Neural progenitor cell (in vitro differentiated cells): ENCODE measurements at places on chromosomes 4 and X. TPM values are rescaled to one million over a fixed set of nuclear protein-coding genes. Genes with fewer than 3 reads are reported as not detected.

Gene MFAP3L
- total RNA-seq, result 30.7 and 35.5 TPM in 2 replicates

Gene GSX2
- total RNA-seq, result 0.59 TPM in 1 of 2 replicates, not detected in the other

Gene STPG2
- 0.06 and 0.99 TPM in 2 replicates for total RNA-seq

Gene CT45A3
- not detected in 2 replicates for total RNA-seq

Gene KIAA1210
- not detected in 2 replicates for total RNA-seq

Gene GCNA
- total RNA-seq, result 0.62 and 0.97 TPM in 2 replicates

Gene FGA
- total RNA-seq, result not detected in 2 replicates

Gene MTHFD2L
- total RNA-seq, result 10.7 and 22.1 TPM in 2 replicates

Gene PNMA6F
- 0.22 TPM in 1 of 2 replicates, not detected in the other for total RNA-seq

Gene NAT8L
- 0.62 and 3.4 TPM in 2 replicates for total RNA-seq

Gene SHROOM4
- 3.0 TPM in 2 replicates for total RNA-seq

Gene SLC38A5
- 2.3 and 6.7 TPM in 2 replicates for total RNA-seq

Gene DCK
- total RNA-seq, result 40.4 and 57.1 TPM in 2 replicates

Gene ZFYVE28
- total RNA-seq, result 0.39 and 0.93 TPM in 2 replicates

Gene SRPK3
- not detected in 2 replicates for total RNA-seq

DNA sequence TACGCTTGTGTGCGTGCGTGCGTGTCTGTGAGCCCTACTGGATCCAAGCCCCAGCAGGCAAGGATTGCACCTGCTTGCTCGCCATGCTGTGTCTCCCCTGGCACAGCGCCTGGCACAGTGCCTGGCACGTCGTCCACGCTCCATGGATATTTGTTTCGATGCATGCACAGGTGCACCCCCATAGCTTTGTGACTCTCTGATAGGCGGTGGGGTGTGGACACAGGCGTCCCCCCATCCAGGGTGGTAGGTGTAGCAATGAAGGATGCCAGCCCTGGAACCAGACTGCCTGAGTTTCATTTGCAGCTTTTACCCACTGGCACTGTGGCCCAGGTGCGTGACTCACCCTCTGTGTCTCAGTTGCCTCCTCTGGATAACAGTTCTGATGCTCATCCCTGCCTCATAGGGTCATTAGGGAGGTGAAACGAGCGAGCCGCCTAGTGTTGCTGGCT lies 20.2 kb downstream of the PIGG start:
- H3K27ac ChIP-seq, result no peak overlapping the region
- no peaks in the 10 kb centered on the region for H3K27me3 ChIP-seq
- no peak overlapping the region for H3K4me3 ChIP-seq
- DNase-seq, result no peak
- H3K36me3 ChIP-seq, result no peaks in the 10 kb centered on the region
- H3K4me1 ChIP-seq, result no peaks in the 10 kb centered on the region

GRCh38 chr4:69485130-69485529 lies 10.6 kb downstream of the UGT2B4 start:
- no peaks in the 10 kb centered on the region for H3K4me1 ChIP-seq
- H3K36me3 ChIP-seq, result no peaks in the 10 kb centered on the region
- no peak overlapping the region for H3K4me3 ChIP-seq
- H3K27ac ChIP-seq, result no peak overlapping the region

- H3K4me1 ChIP-seq, result peaks cover 9% of the 10 kb centered on the region
- no peak for DNase-seq
Measured at GRCh38 chr4:36168127-36168878, 76.0 kb downstream of the ARAP2 start.

GRCh38 chrX:19720236-19720635 lies 167.2 kb downstream of the SH3KBP1 start:
- DNase-seq, result no peak
- no peaks in the 10 kb centered on the region for H3K27me3 ChIP-seq
- H3K4me1 ChIP-seq, result no peaks in the 10 kb centered on the region
- no peak overlapping the region for H3K27ac ChIP-seq

DNA sequence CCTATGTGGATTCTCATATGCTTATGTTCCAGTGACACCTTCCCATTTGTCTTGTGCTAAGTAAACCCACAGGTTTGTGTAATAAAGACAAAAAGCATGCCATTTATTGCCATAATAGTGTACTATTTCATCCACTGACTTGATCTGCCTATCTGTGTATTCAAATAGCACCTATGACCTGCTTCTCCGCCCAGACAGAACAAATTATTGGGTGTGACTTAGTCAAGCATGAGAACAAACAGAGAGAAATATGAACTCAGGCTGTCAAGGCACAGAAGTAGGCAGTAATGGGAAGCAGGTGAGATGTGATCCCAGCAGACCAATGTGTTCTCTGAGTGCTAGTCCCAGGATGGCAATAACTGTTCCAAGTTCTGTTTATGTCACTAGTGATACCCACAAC lies 25.4 kb downstream of the ELOVL6 start:
- no peaks in the 10 kb centered on the region for H3K27me3 ChIP-seq
- no peak overlapping the region for H3K27ac ChIP-seq
- H3K4me1 ChIP-seq, result no peaks in the 10 kb centered on the region
- no peak for DNase-seq
- peaks cover 5% of the 10 kb centered on the region for H3K36me3 ChIP-seq

DNA sequence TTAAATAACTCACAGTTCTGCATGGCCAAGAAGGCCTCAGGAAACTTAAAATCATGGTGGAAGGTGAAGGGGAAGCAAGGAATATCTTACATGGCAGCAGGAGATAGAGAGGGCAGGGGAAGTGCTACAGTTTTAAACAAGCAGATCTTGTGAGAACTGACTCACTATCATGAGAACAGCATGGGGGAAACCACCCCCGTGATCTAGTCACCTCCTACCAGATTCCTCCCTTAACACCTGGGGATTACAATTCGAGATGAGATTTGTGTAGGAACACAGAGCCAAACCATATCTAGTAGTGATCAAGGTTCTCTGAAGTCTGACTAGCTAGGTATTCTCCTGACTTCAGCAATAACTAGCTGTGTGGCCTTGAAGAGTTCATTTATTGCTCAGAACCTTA lies 56.0 kb downstream of the BANK1 start:
- DNase-seq, result no peak
- no peak overlapping the region for H3K27ac ChIP-seq
- H3K4me1 ChIP-seq, result no peaks in the 10 kb centered on the region
- H3K36me3 ChIP-seq, result no peaks in the 10 kb centered on the region
- no peak overlapping the region for H3K4me3 ChIP-seq

GRCh38 chr4:140777894-140778293 lies 21.7 kb upstream of the TBC1D9 start:
- no peaks in the 10 kb centered on the region for H3K36me3 ChIP-seq
- no peak for DNase-seq
- H3K4me3 ChIP-seq, result no peak overlapping the region

DNA sequence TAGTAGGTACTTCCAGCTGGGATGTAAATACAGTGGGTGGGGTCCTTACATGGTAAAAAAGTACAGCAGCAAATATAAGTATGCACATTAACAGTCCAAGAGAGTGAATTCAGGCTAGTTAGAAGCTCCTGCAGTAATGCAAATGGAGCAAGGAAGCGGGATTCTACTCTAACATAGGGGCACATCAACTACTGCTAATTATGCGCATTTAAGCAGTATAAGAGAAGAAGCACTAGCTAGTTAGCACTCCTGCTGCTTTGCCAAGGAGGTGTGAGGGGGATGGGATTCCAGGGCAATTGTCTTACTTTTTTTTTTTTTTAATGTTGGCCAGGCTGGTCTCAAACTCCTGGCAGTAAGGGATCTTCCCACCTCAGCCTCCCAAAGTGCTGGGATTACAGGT lies 284.1 kb downstream of the CHIC1 start:
- peaks cover 31% of the 10 kb centered on the region for H3K4me1 ChIP-seq
- no peaks in the 10 kb centered on the region for H3K27me3 ChIP-seq
- DNase-seq, result no peak
- H3K27ac ChIP-seq, result no peak overlapping the region
- H3K36me3 ChIP-seq, result no peaks in the 10 kb centered on the region
- no peak overlapping the region for H3K4me3 ChIP-seq

- H3K4me3 ChIP-seq, result no peak overlapping the region
- H3K36me3 ChIP-seq, result no peaks in the 10 kb centered on the region
- no peak overlapping the region for H3K27ac ChIP-seq
- H3K27me3 ChIP-seq, result no peaks in the 10 kb centered on the region
- no peaks in the 10 kb centered on the region for H3K4me1 ChIP-seq
Measured at GRCh38 chr4:180808862-180809261, 1434.3 kb upstream of the TENM3 start.

- H3K4me3 ChIP-seq, result no peak overlapping the region
- no peaks in the 10 kb centered on the region for H3K27me3 ChIP-seq
- H3K36me3 ChIP-seq, result no peaks in the 10 kb centered on the region
- H3K27ac ChIP-seq, result no peak overlapping the region
- H3K4me1 ChIP-seq, result no peaks in the 10 kb centered on the region
- DNase-seq, result no peak
Measured at GRCh38 chrX:118174516-118175098, 58.0 kb upstream of the KLHL13 start.

DNA sequence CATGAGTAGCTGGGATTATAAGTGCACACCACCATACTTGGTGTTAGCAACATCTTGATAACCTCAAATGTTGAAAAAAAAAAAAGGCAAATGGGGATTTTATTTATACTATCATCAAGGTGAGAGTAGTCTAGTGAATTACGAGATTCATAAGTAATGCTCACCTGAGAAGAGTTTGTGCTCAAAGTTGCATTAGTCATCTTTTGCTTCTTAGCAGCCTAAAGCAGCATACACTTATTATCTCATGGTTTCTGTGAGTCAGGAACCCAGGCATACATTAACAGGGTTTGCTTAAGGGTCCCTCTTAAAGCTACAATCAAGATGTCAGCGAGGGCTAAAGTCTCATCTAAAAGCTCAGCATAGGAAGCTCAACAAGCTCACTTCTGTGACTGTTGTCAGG lies 8.2 kb upstream of the EXOSC9 start:
- H3K4me3 ChIP-seq, result no peak overlapping the region
- peaks cover 9% of the 10 kb centered on the region for H3K4me1 ChIP-seq
- no peaks in the 10 kb centered on the region for H3K36me3 ChIP-seq
- H3K27ac ChIP-seq, result no peak overlapping the region

DNA sequence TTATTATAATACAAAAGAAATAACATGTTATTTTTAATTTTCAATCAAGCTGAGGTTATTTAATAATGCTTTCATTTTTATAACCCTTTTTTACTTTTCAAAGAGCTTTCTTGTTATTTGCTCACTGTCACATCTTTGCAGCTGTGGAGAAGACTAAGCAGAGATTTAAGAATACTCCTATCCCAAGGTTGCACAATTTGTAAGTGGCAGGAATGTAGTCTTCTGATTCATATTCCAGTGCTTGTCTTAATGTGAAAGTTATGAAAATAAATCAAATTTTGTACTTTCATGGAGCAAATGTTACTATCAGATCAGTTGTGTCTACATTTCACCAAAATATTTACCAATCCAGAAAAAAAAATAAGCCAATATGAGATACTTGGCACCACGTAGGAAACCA lies 86.6 kb downstream of the DDIT4L start:
- DNase-seq, result no peak
- no peaks in the 10 kb centered on the region for H3K36me3 ChIP-seq
- no peaks in the 10 kb centered on the region for H3K27me3 ChIP-seq

DNA sequence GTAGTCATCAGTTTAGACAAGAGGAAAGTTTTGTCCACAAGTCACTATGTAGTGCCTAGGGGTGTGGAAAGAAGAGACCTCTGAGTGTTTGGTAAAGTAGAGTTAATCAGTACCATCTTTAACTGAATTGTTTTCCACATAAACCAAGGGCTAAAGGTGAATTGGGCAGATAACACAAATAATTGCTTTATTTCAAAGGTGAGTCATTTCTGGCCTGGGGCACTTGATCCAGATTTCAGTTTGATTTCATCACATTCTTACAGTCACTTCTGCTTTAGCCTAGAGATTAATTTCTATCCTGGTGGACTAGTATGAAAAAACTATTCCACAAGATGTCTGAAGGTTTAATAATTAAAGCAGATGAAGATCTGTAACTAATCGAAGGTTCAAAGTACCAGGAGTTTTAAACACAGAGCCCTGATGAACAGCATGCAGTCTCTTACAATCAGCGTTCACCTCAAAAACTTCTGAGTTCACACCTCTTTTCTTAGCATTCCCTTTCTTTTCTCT lies 74.5 kb upstream of the BOD1L1 start:
- no peak overlapping the region for H3K27ac ChIP-seq
- no peak for DNase-seq
- H3K36me3 ChIP-seq, result no peaks in the 10 kb centered on the region
- H3K27me3 ChIP-seq, result no peaks in the 10 kb centered on the region
- H3K4me1 ChIP-seq, result no peaks in the 10 kb centered on the region

- no peak overlapping the region for H3K4me3 ChIP-seq
- no peaks in the 10 kb centered on the region for H3K36me3 ChIP-seq
- no peak for DNase-seq
Measured at GRCh38 chr4:41712425-41712824, 36.1 kb downstream of the PHOX2B start.

DNA sequence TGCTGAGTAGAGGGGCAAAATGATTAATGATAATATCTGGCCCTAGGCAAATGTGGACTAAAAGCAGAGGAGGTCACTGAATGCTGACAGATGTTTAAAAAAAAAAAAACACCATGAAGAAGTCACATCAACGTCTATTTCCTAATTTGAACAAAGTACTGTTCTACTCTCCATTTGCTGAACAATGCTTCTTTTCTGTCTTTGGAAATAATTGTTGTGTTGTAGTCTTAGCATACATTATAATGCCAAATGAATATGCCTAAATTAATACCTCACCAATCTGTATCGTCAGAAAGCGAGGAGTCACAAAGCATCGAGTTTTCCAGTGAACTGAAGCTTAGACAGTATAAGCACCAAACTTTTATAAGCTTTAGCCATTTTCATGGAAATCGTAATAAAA lies 140.9 kb upstream of the JADE1 start:
- H3K36me3 ChIP-seq, result no peaks in the 10 kb centered on the region
- no peak overlapping the region for H3K27ac ChIP-seq

- no peak overlapping the region for H3K27ac ChIP-seq
- no peaks in the 10 kb centered on the region for H3K27me3 ChIP-seq
- H3K4me1 ChIP-seq, result no peaks in the 10 kb centered on the region
- DNase-seq, result no peak
Measured at GRCh38 chr4:105236202-105236915, 89.7 kb downstream of the TET2 start.
